D721Med (cell line): ENCODE measurements at places on chromosomes 6 and 20.
A peak's percentile ranks its signal among the peaks of the same experiment; 100 is the strongest.

DNA sequence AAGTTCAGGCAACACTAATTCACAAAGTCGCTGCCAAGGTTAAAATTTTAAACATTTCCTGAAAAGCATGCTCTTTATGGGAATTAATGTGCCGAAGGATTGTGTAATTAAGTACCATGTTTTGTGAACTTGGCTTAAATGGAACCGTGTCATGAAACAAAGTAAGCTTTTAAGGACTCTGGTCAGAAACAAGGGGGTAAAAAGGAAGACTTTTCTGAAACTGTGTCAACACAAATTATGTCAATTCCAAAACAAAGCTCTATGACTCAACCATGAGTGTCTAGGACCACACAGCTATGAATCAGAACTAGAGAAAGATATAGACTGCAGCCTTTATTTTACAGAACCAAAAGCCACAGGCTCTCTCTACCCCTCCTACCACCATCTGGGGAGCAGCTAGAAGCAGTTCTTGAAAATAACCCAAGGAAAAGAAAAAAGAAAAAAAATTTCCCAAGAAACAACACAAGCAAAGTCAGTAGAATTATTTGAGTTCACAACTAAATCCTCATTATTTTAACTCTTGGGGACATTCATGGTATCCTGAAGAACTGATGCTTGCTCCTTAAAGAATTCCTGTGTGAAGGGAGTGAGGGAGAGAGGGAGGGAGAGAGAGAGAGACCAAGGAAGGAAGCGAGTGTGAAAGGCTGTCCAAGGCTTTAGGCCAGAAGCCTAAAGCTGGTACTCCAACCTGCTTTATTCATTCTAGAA is 81.9 kb downstream of the ZMYND8 start:
- DNase-seq: no peak

DNA sequence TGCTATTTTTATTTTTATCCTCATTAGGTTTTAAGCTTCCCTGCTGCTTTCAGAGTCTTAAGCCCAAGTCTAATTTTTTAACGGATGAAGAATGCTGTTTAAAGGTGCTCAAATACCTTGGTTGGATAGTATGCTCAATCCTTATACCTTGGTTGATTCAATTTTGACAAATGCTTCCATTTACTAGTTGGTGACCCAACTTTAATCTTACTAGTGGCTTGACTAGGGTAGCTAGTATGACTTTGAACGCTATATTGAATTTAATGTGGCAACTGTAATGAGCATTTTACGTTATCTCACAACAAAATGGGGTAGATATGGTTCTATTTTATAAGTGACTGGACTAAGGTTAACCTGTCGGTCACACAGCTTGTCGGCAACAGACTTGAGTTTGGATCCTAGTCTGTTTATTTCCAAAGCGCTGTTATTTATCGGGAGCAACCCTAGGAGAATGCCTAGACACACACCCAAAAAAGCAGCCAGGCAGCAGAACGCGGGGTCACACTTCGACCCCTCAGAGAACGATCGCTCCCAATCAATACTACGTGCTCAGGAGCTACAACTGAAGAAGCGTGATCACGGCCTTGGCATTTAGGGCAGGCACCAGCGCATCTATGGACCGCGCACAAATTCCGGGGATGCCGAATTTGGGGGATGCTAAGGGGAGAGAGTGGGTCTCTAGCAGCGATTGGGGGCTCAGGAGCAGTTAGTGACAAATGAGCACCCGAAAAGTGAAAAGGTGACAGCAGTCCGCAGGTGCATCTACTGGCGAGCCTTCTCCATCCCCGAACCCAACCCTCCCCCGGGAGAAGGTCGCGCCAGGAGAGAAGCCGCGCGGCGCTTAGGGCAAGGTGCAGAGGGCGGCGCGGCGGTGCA is 586 bp upstream of the ALDH5A1 start:
- no peak for DNase-seq

DNA sequence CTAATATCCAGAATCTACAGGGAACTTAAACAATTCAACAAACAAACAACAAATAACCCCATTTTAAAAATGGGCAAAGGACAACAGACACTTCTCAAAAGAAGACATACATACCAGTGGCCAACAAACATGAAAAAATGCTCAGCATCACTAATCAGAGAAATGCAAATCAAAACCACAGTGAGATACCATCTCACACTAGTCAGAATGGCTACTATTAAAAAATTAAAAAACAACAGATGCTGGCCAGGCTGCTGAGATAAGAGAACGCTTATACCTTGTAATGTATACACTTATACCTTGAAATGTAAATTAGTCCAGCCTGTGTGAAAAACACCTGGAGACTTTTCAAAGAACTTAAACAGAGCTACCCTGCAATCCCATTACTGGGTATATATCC is 166.8 kb downstream of the IBTK start:
- DNase-seq: no peak

GRCh38 chr20:58838174-58838573 is 12.5 kb downstream of the GNAS-AS1 start:
- DNase-seq: no peak

- no peak for DNase-seq
Measured at GRCh38 chr20:1002682-1003561, 811 bp upstream of the RSPO4 start.

- no peak for DNase-seq
Measured at GRCh38 chr6:116467096-116467495, 5.9 kb downstream of the CALHM6 start.

- no peak for DNase-seq
Measured at GRCh38 chr20:1831606-1832005, 63.6 kb upstream of the SIRPA start.

DNA sequence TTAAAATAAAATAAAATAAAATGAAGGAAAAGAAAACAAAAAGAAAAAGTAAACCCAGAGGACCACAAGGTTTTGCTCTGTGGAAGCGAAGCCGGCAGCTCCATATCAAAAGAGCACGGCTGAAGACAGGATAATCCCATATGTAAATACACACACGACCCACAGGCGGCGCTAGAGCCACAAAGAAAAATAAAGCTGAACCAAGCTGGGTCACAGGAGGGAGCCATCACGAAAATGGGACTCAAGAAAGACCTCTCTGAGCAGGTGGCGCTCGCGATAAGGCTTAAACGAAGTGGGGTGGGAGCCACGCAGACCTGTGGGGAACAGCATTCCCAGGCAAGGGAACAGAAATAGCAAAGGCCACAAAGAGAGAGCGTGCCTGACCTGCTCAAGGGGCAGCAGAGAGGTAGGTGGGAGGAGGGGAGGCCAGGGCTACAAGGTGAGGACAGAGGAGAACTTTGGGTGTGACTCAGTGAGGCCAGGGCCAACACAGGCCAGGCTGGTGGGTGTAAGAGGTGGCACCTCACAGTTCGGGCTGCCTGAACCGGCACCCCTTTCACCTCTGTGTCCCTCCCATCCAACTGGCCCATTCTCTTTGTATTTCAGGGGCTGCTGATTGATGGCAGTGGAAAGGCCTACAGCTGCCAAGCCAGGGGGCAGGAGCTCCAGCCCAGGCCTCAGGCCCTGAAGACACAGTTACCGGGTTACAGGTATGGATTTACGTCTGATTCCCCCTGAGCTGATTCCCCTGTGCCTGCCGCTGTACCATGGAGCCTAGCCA is 26.0 kb downstream of the PTGIS start:
- peak; percentile 53 for DNase-seq

- DNase-seq: no peak
Measured at GRCh38 chr20:24970030-24970553, 21.0 kb downstream of the CST7 start.

DNA sequence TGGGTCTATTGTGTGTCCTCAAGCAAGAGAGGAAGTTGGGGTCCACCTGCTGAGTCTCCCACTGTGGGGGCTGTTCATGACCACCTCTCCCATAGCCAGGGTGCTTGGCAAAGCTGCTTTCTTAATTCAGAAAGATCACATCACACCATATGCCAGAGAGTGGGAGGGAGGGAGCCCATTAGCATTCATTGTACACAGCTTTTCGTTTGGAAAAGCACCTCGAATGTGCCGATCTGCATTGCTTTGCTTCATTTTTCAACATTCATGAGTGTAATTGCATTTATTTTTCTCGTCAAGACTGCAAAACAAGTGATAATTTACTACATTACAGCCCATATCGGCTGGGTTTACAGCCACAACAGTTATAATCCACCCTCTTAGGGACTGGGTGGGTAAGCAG is 327.3 kb downstream of the PTPRT start:
- DNase-seq: no peak

DNA sequence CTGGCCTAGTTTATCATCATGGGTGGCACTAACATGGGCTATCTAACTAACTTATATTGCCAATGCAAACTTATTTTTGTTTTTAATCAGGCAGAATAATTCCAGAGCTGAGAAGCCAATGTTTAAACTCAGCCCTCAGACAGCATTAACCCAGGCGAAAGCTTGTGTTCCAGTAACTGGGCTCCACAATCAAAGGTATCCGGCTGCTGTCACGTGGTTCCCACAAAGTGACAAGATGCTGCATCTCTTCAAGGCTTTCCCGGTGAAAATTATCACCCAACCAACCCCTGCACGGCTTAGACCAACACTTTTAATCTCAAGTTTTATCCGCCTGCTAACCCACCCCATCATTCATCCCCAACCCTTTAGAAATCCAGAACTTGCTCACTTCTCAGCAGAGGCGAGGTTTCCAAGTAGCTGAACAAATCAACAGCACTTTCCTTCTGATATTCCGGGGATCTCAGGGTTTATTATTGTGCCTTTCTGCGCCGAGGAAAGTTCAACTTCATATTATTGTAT is 885 bp downstream of the MTCL3 start:
- DNase-seq: no peak

DNA sequence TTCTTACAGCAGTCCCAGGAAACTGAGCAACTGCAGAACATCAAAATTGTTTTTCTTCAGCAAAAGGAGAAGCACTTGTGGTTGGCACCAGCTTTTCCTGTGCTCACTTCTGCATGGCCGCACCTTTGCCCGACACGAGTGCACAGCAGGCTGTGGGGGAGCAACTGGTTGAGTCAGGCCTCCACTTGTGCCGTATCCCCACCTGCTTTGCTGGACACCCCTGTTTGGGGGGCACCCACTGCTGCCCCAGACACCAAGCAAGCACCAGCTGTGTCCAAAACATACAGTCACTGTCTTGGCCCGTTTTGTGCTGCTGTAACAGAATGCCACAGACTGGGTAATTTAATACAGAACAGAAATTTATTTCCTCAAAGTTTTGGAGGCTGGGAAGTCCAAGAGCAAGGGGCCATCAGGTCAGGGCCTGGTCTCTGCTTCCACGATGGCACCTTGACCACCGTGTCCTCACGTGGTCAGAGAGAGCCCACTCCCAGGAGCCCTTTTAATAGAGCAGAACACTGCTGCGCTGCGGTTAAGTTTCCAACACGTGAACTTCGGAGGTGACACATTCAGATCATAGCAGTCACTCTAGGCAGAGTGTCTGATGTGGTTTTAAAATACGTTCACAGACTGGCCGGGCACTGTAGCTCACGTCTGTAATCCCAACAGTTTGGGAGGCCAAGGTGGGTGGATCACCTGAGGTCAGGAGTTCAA is 8.7 kb upstream of the GMEB2 start:
- no peak for DNase-seq

DNA sequence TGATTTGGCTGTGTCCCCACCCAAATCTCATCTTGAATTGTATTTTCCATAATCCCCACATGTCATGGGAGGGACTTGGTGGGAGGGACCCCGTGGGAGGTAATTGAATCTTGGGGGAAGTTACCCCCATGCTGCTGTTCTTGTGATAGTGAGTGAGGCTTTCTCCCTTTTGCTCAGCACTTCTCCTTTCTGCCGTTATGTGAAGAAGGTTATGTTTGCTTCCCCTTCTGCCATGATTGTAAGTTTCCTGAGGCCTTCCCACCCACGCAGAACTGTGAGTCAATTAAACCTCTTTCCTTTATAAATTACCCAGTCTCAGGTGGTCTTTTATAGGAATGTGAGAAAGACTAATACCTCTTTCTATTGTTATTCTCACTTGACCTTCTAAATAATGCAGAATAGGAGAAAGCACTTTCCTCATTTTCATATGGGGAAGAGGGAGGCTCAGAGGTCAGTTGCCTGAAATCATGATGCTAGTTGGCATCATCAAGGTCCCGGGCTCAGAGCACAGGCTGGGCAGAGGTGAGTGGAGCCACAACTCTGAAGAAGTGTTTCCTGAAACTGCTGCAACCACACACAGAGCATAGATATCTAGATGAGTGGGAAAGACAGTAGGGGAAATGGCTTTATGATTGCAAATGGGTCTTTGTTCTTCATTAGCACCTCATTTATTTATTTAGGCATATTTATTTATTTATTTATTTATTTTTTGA is 191.0 kb downstream of the QKI start:
- DNase-seq: no peak

- DNase-seq: no peak
Measured at GRCh38 chr6:70672549-70672948, 4.9 kb downstream of the SMAP1 start.

- DNase-seq: no peak
Measured at GRCh38 chr6:32995448-32995847, 13.9 kb downstream of the HLA-DOA start.

DNA sequence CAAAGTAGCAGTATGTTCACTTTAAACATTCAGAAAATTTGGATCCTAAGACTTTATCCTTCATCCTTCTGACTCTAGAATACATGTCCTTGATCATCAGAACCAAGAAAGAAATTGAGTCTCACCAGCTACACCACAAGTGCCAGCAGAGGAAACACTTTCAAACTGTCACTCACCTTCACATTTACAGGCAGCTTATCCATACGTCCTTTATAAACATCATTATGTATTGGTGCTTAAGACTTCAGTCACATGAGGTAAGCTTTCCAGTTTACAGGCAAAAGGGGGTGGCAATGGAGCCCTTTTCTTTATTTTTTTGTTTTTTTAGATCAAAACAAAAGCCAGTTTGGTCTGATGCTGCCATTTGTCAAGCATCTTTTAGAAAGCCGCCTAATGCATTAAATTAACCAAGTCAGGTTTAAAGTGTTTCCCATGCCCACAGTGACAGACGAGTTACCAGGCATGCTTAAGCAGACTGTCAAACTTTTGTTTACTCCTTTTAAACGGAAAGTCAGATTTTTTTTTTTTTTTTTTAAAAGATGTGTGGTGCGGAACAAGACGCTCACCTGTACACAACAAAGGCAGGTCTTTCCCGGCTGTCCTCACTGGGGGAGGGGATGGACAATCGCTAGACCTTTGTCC is 952 bp upstream of the BRPF3 start:
- DNase-seq: no peak

GRCh38 chr6:157760589-157761330 is 62.3 kb upstream of the SNX9 start:
- DNase-seq: no peak

GRCh38 chr20:51450221-51450712 is 92.3 kb downstream of the NFATC2 start:
- no peak for DNase-seq
